DND-41 (cell line): ENCODE measurements at places on chromosomes 1 and 21.
A peak's percentile ranks its signal among the peaks of the same experiment; 100 is the strongest.

- no peak for DNase-seq
These were observed 46.1 kb downstream of the ACKR1 start for GRCh38 chr1:159250638-159251216.

GRCh38 chr1:221468546-221468945 is 273.3 kb downstream of the DUSP10 start:
- DNase-seq: peak; percentile 5

GRCh38 chr1:67174716-67175284 is 8.5 kb downstream of the IL23R start:
- DNase-seq: no peak

- DNase-seq: no peak
These were observed 7.0 kb downstream of the MRPL9 start for GRCh38 chr1:151756291-151756690.

DNA sequence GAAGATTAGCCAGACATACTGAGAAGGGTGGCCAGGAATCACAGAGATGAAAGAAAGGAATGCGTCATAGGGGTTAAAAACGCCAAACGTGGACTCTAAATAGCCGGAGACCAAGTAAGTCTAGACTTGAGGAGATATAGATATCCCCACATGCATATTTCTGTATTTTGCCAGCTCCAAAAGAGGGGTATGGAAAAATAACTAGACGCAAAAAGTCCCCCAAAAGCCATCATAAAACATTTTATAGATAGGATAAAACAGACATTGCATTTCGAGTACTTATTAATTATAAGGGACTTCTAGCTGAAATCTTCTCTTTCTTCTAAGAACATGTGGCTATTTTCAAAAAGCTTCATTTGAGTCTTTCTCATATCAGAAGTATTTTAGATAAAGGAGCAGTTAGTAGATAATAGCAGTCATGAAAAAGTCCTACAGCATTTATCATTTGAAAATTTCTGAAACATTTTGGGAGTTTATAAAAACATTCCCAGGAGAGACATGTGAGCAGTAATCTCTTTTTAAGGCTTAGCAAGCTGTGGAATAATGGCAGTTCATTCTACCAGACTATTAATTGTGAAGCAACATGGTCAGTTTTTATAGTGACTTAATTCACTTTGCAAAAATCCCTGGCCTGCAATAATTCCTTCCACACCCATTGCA is 6.1 kb downstream of the KIF26B start:
- DNase-seq: no peak
